ENCODE measurements at places on chromosomes 6 and 20.

DNA sequence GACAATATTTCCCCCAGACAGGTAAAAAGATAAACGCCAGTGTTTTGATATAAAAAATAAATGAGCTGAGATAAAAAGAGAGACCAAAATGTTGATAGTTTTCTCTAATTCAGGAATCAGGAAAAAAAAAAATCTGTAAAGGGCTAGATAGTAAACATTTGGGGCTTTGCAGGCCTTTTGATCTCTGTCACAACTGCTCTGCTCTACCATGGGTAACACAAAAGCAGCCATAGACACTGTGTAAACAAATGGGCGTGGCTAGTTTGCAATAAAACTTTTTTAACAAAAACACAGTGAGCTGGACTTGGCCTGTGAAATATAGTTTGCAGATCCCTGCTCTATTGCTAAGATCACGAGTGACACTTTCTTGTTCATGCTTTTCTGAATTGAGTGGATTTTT lies 219.1 kb upstream of the STXBP5 start:
- DNase-seq, result no peak

DNA sequence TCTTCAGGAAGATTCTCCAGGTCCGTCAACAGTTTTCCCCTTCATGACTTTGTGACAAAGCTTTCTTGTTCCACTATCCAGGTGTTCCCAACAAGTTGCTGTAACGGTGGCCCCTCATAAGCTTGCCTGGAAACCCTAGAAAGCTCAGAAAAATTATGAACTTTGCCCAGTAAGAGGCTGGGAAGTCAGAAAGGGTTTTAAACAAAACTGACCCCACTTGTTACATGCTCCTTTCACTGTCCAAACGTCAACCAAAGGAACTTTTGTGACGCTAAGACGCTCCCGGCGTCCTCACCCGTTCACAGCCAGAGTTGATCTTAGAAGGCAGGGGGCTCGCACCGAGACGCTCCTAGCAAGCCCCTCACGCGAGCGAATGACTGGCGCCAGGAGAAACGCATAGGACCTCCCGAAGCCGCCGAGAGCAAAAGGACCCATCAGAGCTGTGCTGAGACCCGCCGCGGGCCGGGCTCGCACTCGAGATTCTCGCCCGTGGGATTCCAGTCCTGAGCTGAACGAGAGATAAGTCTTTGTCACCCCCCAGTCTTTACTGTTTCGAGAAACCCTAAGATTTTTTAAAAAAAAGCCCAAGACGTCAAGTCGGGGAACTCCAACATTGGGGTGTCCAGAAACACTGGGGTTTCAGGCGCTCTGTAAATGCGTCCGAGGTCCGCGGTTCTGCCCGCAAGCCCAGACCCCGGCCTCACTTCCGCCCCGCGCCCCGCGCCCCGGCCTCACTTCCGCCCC lies 544 bp upstream of the ACAT2 start:
- DNase-seq, result no peak

- peak; percentile 32 for DNase-seq
These were observed 26.1 kb downstream of the LOC128125822 start for GRCh38 chr6:63598049-63599036.

GRCh38 chr20:23009636-23010035 lies 25.5 kb upstream of the SSTR4 start:
- DNase-seq, result no peak

DNA sequence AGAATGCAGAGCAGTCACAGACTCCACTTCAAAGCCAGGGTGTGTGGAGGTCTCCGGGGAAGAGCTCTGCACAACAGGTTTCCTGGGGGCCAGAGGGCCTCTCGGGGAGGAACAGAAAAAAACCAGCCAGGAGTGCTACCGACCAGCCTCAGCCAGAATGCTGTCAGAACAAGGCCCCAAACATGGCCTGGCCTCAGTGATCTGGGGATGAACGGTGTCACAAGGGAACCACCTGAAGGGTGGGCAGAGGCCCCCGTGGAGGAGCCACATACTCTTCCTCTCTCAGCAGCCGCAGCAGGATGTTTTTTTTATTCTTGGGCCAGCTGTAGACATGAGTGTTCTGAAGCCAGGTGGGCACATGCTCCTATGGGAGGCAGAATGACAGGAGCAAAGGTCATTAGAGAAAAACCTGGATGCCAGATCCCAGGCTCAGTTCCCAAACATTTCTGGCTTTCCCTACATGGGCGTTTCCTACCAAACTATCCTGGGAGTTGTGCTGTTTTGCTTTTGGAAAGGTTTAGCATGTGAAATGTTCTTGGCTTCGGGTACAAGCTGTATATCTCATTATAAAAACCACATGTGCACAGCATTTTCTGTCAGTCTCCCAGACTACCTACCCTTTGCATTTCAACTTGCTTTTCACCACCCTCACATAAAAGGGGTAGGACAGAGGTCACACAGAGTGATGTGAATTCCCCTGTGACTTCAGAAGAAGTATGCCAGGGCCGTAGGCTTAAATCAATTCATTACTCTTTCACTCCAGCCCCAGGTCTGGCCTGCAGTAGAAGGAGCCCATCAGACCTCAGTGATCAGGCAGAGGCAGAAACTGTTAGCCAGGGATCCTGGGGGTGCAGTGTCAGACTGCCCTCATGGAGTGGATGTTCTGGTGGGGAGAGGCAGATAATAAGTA lies 46.2 kb downstream of the TRAF3IP2 start:
- DNase-seq, result no peak
